ENCODE measurements at places on chromosomes 13 and 19.

DNA sequence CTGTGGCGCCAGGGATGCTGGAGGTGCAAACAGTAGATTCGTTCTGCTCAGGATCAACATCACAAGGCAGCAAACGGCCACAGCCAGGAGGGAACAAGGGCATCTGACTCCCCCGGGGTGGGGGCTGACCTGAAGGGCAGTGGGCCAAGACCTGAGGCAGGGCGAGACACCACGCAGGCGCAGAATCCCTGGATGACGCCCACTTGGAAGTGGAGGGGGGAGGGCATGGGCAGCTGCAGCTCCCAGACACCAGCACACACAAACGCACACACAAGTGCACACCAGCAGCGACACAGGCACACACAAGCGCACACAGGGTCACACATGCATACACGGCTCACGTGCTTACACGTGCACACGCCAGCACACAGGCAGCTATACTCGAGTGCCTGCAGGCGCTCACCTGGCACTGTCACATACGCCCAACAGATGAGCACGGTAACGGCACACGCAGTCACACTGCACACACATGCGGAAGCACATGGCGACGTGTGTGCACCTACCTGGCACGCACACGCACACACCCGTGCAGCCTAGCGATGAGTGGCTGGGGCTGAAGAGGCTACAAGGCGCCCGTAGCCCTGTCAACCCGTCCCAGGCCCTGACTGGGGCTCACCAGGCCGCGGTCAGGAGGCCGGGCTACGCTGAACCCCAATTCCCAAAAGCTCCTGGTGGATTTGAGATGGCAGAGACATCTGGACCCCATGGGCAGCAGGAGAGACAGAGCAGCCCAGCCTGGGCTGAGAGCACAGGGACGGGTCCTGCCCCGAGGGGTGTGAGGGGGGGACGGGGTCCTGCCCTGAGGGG lies 5.5 kb downstream of the C2CD4C start:
- DNase-seq = no peak

GRCh38 chr19:6532244-6532999 lies 1.6 kb downstream of the TNFSF9 start:
- no peak for DNase-seq

DNA sequence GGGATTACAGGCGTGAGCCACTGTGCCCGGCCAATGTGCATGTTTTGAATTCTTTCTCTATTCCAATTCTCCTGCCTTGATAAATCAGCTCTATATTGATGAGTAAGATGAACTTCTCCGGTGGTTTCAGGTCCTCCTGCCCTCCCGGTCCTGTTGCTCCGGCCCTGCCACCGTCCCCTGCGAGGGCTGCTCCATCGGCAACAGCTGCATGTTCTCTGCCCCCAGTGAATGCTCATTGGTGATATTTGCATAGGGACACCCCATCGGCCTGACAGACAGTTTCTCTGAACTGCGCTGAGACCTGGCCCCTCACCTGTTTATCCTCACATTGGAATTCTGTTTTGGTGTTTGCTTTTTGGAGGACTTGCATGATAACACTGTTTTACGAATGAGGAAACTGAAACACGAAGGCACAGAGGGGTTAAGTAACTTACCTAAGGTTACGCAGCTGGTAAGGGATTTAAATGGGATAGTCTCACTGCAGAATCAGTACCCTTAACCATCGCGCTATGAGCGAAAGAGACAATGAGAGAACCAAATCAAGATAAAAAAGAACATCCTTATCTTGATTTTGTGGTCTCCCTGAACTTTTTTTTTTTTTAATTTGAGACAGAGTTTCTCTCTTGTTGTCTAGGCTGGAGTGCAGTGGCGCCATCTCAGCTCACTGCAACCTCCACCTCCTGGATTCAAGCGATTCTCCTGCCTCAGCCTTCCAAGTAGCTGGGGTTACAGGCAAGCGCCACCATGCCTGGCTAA lies 32.2 kb downstream of the ZNF557 start:
- DNase-seq = peak; percentile 6

DNA sequence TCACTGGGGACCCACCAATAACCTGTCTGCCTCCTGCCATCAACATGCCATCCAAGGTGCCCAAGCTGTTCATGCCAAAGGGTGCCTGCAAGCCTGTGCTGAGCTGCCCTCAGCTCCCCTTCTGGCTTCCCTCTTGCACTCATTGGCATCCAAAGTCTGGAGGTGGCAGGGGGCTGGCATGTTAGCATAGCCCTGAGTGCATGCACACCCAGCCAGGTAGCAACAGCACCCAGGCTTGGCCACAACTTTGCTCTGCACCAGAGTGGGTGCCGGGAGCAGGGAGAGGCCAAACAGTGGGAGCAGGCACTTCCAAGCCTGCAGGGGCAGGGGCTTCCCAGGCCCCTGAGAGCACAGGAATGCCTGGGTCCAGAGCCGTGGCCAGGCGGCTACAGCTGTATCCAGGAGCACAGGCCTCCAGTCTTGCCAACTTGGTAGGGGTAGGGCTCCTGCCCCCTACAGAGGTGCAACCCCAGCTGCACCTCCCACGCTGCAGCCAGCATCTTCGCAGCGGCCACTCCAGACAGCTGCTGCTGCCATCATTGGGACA lies 26.1 kb upstream of the TBC1D4 start:
- no peak for DNase-seq

- DNase-seq = no peak
Measured at GRCh38 chr13:50970956-50971355, 61.4 kb downstream of the RNASEH2B start.

DNA sequence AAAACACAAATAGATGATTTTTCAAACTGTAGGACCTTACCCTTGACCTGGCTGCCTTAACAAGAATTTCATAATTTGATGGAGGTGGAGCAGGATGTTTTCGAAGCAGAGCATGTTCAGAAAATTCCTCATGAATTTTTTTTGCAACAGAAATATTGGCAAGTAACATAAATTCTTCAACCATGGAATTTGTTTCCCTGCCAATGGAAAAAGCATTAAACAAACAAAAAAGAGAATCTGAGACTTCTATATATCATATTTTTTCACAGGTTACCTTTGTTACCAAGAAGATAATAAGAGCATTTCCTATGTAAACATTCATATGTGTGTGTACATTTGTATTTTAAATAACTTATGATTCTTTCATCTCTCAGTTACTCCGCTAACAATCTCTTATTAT lies 18.3 kb downstream of the DIS3 start:
- no peak for DNase-seq

DNA sequence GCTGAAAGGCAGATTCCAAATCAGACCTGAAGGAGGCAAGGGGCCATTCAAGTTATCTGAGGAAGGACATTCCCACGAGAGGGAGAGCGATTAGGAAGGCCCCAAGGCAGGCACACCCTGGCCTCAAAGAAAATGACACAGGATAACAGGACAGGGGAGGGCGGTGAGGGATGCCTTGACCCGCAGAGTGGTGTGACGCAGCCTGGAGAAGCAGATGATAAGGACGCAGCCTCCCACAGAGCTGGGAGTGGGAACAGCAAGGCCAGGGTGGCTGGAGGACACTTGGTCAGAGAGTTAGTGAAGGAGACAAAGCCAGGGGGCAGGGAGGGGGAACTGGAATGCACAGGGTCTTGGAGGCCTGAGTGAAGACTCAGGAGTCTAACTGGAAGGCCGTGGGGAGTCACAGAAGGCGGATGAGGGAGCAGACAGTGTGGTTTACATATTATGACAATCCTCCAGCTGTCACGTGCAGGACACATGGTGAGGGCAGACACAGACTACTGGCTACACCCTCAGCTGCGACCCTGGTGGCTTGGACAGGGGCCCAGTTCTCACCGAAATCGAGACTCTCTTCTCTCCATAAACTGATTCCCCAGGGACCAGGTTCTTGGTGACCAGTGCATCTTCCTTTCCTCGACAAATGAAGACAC lies 5.8 kb upstream of the DYRK1B start:
- no peak for DNase-seq

DNA sequence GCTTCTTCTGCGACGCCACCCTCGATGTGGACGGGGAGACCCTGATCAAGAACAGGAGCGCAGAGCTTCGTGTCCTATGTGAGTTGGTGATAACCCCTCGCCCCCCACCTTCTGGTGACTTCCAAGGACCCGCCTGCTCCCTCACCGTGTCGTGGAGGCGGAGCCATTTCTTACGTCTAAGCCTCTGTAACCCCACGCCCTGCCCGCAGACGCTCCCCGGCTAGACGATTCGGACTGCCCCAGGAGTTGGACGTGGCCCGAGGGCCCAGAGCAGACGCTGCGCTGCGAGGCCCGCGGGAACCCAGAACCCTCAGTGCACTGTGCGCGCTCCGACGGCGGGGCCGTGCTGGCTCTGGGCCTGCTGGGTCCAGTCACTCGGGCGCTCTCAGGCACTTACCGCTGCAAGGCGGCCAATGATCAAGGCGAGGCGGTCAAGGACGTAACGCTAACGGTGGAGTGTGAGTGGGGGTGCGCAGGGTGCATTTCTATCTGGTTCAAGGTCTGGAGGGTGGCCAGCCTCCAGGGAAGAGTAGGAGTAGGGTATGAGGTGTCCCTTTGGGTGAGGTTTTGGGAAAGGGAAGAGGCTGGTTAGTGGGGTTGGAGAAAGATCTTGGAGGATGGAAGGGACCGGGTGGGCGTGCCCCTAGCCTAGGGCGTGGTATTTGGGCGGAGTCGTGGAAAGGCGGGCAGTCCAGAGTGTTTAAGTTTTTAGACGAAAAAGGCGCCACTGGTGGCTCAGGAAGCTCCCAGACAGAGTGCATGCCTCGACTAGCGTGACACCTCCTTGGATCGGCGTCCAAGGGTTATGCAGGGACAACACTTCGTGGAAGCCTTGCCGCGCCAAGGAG lies 3.3 kb downstream of the ICAM5 start:
- DNase-seq = no peak

DNA sequence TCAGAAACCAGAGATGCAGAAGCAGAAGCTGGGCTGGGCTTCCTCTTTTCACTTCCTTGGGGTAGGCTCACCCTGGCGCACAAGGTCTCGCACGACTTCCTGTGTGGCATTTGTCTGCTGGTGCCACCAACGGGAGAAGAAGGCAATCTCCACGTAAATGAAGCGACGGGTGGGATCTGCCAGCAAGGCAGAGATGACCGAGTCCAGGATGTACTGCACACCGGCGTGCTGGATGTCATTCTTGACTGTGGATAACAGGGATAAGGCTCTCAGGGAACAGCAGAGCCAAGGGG lies 1.3 kb downstream of the MAN2B1 start:
- DNase-seq = peak; percentile 59

GRCh38 chr13:50357586-50358118 lies 342.4 kb downstream of the KCNRG start:
- DNase-seq = no peak

DNA sequence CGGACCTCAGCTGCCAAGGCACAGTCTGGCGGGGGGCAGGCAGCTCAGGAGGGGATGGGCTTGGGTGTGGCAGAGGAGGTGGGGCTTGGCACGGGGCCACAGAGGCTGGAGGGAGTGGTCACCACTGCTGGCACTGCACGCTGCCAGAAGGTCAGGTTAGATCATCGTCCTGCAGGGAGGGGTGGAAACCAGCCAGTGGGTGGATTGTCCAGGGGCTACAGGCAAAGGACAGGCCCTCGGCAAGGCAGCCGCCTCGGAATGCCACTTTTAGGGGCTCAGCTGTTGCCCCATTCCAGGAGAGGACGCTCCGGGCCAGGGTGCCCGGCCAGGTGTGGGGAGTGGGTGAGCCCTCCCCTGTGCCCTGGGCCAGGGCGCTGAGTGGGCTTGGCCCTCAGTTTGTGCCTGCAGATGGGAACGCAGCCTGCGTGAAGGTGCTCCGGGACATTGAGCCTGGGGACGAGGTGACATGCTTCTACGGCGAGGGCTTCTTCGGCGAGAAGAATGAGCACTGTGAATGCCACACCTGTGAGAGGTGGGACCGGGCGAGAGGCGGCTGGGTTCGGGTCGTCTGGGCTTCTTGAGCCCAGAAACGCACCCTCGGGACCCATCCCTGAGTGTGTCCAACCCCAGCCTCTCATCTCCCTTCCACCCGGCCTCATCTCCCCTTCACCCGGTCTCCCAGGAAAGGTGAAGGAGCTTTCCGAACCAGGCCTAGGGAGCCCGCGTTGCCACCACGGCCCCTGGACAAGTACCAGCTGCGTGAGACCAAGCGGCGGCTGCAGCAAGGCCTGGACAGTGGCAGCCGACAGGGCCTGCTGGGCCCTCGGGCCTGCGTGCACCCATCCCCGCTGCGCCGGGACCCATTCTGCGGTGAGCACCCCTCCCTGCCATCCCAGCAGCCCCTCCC lies 6.4 kb downstream of the KMT5C start:
- DNase-seq = no peak

- DNase-seq = no peak
Measured at GRCh38 chr13:64272681-64273080, 2857.0 kb upstream of the PCDH20 start.

GRCh38 chr13:53783471-53783870 lies 754.9 kb downstream of the OLFM4 start:
- no peak for DNase-seq

DNA sequence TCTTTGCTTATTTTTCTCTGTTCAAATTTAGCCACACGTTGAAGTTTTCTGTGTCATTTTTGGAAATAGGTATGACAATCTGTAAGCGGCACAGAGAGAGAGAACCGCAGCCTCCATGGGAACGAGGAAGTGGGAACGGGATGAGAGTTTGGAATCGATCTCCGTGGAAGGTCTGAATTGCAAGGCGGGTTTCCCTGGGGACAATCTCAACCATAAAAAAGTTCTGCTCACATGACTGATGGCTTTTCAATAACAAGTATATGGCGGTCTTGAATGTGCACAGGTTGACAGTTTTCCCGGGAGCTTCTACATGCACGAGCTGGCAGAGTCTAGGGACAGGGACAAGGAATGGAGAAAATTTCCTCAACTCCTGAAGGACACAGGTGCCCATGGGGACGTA lies 90.9 kb downstream of the INSR start:
- DNase-seq = no peak

GRCh38 chr13:75762076-75762937 lies 126.2 kb downstream of the LMO7 start:
- DNase-seq = peak; percentile 37

GRCh38 chr13:50099473-50099872 lies 84.2 kb downstream of the KCNRG start:
- DNase-seq = no peak

- DNase-seq = no peak
Measured at GRCh38 chr19:4580021-4580901, 20.8 kb upstream of the SEMA6B start.

DNA sequence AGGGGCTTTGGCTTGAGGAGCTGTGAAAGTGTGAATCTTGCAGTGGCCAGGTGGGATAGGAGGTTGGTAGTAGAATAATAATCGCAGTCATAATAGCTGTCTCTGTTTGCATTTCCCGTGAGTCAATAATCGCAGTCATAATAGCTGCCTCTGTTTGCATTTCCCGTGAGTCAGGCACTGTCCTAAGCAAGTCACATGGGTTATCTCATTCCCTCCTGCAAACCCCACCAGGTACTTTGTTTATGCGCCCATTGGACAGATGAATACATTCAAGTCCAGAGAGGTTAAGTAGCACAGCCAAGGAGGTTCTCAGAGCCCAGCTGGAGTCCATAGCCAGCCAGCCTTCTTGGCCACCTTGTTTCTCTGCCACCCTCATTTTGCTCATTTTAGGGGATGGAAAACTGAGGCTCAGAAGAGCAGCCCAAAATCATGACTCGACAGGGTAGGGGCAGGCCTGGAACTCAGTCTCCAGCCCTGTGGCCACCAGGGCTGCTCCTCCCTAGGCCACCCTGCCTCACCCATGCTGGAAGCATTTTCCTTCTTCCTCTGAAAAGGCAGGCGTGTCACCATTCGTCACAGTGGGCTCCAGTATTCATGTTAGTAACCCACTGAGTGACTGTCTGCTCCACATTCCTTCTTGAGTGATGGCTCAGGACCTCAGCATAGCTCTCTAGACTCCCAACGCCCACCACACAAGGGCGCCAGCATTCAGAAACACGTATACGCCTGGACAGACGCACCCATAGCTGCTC lies 206.2 kb downstream of the URI1 start:
- no peak for DNase-seq

- DNase-seq = no peak
Measured at GRCh38 chr13:106617561-106617960, 49.6 kb upstream of the ARGLU1 start.

- DNase-seq = no peak
Measured at GRCh38 chr13:85833921-85834320, 34.7 kb upstream of the SLITRK6 start.

All from CD4-positive, alpha-beta T cell treated with Interleukin-15 for 4 hours (primary cell).